ENCODE measurements at places on chromosomes 13 and 19. TPM values are rescaled to one million over a fixed set of nuclear protein-coding genes. Genes with fewer than 3 reads are reported as not detected.

Gene UBAC2
- 57.2 TPM for total RNA-seq

Gene URAD
- not detected for total RNA-seq

Gene MCF2L
- total RNA-seq, result 15.3 TPM

Gene PLVAP
- total RNA-seq, result 23.6 TPM

Gene LILRA2
- 0.95 TPM for total RNA-seq

Measured in urinary bladder (tissue), 4 donors.